SK-N-SH (cell line): ENCODE measurements at places on chromosomes 2 and 18. TPM values are rescaled to one million over a fixed set of nuclear protein-coding genes. Genes with fewer than 3 reads are reported as not detected.
A peak's percentile ranks its signal among the peaks of the same experiment; 100 is the strongest.

Gene TUBB8B
- polyA plus RNA-seq: not detected in 2 replicates

- DNase-seq: no peak
These were observed 452.3 kb upstream of the ID2 start for GRCh38 chr2:8229546-8229986.

Gene CLEC4F
- polyA plus RNA-seq: 0.12 and 0.21 TPM in 2 replicates

DNA sequence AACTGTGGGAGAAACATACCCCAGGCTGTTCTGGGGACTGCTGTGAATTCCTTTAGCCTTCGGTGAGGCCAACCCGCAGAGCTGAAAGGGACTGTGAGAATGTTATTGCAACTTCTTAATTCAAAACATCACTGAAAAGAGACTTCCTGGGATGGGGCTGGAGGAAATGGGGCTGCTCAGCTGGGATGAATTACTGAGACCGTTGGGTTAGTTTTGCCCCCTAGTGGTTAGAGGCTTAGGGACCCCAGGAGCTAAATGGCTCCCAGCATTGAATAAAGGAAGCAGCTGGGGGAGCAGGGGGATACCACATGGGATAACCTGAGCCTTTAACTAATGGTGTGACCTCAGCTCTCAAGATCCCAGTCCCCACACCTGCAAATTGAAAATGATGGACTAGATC is 941.1 kb upstream of the FANCL start:
- peak; percentile 52 for DNase-seq

Gene BZW1
- 131 and 163 TPM in 2 replicates for polyA plus RNA-seq

- DNase-seq: no peak
These were observed 178.2 kb downstream of the ANAPC1 start for GRCh38 chr2:111705711-111706336.

GRCh38 chr2:8394569-8395359 is 287.1 kb upstream of the ID2 start:
- no peak for DNase-seq

- no peak for DNase-seq
These were observed 1.5 kb upstream of the FLACC1 start for GRCh38 chr2:201358684-201359083.

- DNase-seq: peak; percentile 55
These were observed 70.4 kb upstream of the ST6GAL2 start for GRCh38 chr2:106956416-106956815.

GRCh38 chr2:9401646-9402371 is 21.5 kb downstream of the ITGB1BP1 start:
- no peak for DNase-seq

DNA sequence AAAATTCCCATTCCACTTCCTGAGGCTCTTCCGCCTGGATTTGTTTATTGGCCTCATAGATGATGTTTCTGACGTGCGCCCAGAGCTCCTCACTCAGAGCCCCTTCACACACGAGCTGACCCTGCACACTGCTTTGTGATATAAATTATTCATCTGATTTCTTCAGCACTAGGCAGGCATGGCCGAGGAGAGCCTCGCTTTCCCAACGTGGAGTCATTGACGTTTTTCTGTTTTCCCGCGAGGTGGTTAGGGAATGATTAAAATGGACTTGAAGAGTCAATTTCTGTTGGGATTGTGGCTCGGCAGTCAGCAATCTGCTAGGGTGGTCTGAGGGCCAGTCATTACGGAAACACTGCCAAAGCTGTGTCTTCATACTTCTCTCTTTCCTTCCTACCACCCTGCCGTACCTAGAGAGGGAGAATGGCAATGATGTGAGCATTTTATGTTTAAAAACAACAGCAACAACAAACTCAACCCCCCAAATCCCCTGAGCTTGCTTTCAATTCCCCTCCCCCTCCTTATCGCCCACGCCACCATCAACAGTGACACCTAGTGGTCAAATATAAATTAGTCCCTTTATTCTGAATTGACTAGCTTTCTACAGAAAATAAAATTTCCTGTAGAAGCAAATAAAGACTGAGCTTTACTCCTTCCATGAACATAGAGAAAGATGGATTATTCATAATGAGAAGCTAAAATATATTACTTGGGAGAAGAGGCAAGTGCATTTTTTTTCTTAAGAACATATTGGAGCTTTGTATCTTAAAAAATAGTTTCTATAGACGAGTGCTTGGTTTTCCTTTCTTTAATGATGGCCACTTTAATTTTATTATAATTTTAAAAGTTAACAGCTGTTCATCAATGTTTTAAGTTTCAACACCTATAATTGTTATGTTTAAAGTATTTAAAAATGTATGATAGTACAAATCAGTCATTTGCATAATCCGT is 285.1 kb downstream of the MTX2 start:
- DNase-seq: peak; percentile 83

DNA sequence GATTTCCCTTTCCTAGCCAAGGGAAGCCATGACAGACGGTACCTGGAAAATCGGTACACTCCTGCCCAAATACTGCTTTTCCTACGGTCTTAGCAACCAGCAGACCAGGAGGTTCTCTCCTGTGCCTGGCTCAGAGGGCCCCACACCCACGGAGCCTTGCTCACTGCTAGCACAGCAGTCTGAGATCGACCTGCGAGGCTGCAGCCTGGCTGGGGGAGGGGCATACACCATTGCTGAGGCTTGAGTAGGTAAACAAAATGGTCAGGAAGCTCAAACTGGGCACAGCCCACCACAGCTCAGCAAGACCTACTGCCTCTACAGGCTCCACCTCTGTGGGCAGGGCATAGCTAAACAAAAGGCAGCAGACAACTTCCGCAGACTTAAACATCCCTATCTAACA is 6.8 kb upstream of the CD207 start:
- DNase-seq: no peak

DNA sequence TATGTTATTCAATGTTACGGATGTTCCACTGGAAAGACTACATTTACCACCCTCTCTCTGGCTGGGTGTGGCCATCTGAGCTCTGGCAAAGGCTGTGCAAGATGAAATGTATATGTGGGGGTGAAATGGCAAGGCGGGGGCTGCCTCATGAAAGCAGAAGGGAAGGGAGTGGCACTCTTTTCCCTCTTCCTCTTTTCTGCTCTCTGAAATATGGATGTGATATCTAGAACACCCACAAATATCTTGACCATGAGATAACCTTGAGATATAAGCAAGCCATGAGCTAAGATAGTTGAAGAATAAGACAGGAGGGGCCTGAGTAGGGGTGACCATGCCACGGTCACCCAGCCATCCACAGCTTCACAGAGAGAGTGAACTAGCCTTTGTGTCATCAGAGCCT is 367.8 kb upstream of the ID2 start:
- no peak for DNase-seq

DNA sequence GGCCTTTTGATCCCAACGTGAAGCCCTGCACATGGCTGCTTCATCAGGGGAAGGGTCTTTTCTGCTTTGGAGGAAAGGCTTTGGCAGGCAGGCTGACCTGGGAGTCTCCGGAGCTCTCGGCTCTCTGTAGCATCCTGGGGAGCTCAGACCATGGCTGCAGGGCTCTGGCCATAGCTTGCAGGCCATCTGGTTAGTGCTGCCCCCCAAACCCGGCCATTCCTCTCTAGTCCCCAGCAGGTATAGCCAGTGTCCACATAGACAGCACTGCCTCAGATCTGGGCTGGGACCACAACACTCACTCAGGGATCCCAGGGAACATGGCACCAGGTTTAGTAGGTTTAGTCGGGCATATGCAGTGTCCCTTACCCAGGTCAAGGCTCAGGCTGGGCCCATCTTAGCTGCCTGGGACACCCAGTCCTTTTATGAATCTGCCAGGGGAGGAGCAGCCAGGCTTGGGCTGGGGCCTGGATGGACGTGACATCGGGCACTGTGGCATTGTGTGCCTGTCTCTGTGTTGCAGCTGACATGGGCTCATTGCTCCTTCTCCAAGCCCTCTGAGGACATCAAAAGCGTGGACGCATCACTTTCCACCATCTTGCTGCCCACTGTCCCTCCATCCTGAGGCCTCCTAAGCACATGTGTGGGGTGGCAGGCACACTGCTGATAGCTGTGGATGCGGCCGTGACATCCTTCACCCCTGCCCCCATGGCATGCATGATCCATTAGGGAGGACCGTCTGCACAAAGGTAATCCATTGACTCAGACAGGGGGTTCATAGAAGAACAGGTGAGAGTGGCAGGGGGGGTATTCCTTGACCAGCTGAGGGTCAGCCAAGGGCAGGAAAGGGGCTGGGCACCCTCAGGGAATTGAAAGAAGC is 19.2 kb upstream of the GPR35 start:
- no peak for DNase-seq

DNA sequence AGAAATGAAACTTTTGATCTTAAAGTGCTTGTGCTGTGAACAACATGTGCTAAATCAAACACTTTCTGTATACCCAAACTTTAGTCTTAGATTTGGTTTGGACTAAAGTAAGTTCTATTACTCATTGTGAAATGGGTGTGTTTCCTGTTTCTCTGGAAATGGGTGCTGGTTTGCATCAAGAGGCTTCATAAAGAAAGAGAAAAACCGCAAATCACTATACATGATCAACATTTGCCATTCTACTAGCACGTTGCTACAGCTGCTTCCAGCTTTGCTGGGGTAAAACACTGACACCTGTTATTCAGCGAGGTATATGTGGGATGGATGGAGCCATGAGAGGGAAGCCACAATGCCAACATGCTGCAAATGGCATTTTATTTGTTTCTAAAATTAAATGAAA is 547.0 kb upstream of the ACVR2A start:
- no peak for DNase-seq

Gene ACMSD
- polyA plus RNA-seq: not detected in 2 replicates

DNA sequence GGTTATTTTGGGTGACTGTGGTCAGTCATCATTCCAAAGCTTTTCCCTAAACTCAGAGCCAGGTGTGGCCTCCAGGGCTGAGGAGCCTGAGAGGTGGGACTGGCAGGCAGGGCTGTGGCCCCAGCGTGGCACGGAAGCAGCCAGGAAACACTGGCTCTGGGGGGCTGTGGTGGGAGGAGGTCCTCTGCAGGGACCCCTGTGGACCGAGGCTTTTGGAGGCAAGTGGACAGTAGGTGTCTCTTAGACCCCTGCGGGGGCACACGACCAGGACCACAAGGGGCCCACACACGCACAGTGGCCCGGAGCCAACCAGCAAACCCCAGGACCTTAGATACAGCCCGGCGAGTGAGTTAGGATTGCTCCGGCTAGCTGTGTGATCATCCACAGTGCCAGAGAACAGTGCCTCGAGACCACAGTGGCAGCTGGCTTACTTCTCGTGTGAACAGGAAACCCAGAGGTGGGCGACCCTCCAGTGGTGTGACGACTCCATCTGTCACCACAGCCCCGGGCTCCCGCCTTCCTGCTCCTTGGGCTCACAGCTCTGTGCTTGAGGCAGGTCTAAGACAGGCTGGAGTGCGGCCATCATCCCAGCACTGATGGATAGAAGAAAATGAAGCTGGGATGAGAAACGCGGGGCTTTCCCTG is 1.6 kb upstream of the RTP5 start:
- peak; percentile 42 for DNase-seq

- no peak for DNase-seq
These were observed 4.7 kb downstream of the IL1RL2 start for GRCh38 chr2:102191501-102191900.

DNA sequence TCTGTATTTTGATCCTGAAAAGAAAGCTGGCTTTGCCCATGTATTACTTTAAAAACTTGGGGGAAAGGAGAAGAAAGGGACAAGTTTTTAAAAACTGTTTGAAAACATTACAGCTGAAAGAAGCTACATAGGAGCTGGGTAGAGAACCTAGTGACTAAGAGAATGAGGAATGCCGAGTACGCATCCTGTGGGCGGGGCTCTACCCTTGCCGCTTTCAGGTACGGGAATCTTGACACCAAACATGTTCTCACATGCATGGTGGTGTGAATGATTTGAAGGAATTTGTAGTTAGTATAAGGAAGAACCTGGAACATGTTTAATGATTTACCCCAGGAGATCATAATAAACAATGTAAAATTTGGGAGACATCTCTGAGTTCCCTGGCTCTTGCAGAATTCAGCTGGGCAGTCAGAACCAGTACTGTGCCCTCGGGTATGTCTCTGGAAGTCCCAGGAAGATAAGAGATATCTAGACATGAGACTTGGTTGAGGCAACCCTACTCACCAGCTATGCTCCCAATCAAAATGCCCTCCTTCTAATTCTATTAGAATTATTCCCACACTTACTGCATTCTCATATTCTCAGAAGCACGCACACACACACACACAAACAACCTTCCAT is 16.5 kb upstream of the TGFA start:
- DNase-seq: no peak

GRCh38 chr2:75896779-75897366 is 186.2 kb upstream of the GCFC2 start:
- DNase-seq: peak; percentile 35

Gene KLHL41
- 0.26 and 0.42 TPM in 2 replicates for polyA plus RNA-seq

Gene EFHD1
- 0.05 TPM in 1 of 2 replicates, not detected in the other for polyA plus RNA-seq

Gene IL1RL2
- polyA plus RNA-seq: 0.05 TPM in 1 of 2 replicates, not detected in the other

Gene TMEM182
- 1.7 and 3.4 TPM in 2 replicates for polyA plus RNA-seq

- DNase-seq: no peak
These were observed 139.5 kb upstream of the RND3 start for GRCh38 chr2:150626934-150627411.

- peak; percentile 71 for DNase-seq
These were observed 69.1 kb downstream of the EHD3 start for GRCh38 chr2:31302940-31303563.

GRCh38 chr18:78630981-78631510 is 348.6 kb upstream of the SALL3 start:
- DNase-seq: no peak

DNA sequence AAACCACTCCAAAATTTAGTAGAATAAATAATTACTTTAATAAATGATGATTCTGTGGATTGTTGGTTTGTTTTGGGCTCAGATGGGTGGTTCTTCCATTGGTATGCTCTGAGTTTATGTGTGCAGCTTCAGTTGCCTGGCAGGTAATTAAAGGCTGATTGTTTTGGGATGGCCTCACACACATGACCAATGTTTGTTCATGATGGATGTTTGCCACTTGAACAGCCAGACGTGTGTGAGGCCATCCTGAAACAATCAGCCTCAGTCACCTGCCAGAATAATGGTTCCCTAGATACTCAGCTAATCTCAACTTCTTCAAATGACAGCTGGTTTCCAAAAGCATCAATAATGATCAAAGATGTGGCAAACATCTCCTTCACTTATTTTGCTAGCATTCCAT is 352.5 kb upstream of the GULP1 start:
- no peak for DNase-seq

GRCh38 chr18:3085612-3086011 is 72.7 kb upstream of the LPIN2 start:
- no peak for DNase-seq

Gene TTR
- polyA plus RNA-seq: 0.19 TPM in 1 of 2 replicates, not detected in the other

DNA sequence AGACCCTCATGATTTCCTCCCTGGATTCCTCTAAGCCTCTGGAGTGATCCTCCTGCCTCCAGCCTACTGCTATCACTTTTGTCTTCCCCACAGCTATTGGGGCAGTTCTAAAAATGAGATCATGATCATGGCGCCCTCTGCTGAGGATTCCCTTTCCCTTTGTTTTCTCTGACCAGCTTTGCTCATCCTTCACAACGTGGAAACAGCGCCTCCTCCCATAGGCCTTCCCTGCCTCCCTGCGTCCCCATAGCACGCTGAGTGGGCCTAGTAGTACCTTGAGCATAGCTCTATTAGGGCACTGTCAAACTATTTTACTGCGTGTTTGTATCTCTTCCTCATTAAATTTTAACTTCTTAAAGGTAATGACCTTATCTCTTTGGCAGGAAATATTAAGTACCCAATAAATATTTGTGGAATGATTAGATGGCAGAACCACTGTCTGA is 207.0 kb upstream of the FANCL start:
- DNase-seq: peak; percentile 45

- no peak for DNase-seq
These were observed 47.2 kb downstream of the VAPA start for GRCh38 chr18:9961041-9961440.
